ENCODE measurements at places on chromosomes 3 and 15. TPM values are rescaled to one million over a fixed set of nuclear protein-coding genes. Genes with fewer than 3 reads are reported as not detected.
A peak's percentile ranks its signal among the peaks of the same experiment; 100 is the strongest.

DNA sequence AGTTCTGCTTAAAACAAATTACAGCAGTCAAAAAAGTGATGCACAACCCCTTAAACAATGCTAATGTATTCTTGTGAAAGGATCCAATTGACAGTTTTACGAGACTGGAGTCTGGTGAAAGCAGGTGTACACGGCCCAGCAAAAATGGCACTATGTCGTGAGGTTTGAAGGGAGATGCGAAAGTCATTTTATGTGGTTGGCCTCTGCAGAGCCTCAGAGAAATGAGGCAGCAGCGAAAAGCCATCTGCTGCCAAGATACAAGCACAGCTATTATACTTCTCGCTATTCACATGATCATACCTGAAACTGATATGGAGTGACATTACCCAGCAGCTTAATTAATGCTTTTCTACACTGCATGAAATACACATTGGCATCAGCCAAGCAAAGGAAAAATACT, 36.4 kb downstream of the MECOM start:
- no peak for DNase-seq

DNA sequence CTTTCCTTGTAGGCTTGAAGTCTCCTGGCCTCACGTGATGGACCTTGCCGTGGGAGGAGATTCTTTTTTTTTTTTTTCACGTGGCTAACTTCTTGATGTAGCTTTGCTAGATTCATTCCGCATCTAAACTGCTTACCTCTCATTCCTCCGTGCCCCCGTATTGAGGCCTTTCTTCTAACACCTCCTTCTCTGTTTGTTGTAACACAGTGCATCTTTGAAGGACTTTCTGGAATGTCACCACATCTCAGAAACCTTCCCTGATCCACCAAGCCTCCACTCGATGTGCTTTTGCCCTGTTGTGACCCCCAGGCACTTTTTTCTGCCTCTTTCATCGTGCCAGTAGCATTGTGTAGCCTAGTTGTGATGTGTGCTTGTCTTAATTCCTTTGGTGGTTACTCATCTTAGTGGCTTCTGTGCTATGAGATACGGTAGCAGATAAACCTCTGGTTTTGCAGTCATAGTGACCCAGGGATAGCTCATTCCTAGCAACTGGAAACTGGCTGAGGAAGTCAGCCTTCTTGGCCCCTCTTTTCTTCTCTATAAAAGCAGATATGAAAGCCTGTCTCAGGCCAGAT, 1.6 kb upstream of the BNC1 start:
- no peak for DNase-seq

DNA sequence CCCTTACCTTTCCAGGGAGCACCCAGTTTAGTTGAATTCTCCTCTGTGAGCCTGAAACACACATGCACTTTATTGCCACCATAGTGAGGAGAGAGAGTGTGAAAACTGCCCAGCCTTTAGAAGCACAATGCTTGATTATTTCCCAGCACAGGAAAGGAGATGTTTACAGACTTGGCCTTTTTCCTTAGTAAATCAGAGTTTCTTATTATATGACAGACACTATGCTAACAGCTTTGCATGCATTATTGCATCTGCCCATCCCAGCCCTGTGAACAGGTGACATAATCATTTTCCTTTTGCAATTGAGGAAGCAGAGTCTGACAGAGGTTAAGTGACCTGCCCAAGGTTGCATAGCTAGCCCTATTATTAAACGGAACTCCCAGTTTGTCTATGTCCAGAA, 36.5 kb downstream of the CAPN3 start:
- no peak for DNase-seq

DNA sequence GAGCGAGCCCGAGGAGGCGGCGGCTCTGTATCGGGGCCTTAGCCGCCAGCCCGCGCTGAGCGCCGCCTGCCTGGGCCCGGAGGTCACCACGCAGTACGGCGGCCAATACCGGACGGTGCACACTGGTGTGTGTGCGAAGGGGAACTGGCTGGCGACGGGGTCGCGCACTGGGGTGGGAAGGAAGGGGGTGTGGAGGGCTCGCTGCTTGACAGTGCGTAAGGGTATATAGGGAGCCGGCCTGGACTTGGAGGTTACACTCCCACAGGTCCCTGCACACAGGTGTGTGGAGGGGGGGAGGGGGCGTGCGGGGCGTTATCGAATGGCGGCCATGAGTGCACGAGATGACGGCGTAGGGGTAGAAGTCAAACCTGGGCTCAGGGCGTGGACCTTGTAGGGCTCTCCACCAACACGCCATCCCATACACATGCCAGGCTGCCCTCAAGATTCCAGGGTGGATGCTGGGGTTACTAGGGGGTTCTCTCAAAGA, 389 bp downstream of the APEH start:
- no peak for DNase-seq

DNA sequence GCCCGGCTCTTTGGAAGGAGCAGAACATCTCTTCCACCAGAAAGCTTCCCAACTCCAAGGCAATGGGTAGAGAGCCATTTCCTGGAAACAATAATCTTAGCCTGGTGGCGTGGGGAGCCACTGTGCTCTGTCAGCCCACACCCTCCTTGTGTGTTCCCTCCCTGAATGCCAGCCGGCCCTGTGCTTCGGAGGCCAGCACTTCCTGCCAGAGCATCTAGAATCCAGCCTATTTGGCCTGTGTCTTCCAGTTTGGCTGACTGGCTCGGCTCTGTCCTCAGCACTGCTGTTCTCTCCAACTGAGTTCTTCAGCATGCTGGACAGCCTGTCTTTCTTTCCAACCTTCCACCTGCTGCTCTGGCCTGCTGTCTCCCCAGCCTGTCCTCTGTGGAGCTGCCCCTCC, 349.3 kb downstream of the MFSD1 start:
- DNase-seq, result no peak

GRCh38 chr3:151082880-151083838, 2.3 kb upstream of the MED12L start:
- DNase-seq, result no peak

- no peak for DNase-seq
Observed at GRCh38 chr15:78054518-78054917, 23.0 kb downstream of the TBC1D2B start.

- DNase-seq, result no peak
Observed at GRCh38 chr3:108552267-108553159, 36.7 kb downstream of the CIP2A start.

- no peak for DNase-seq
Observed at GRCh38 chr15:71472566-71472965, 337.8 kb upstream of the NR2E3 start.

GRCh38 chr3:69938931-69939330, 60.6 kb upstream of the SAMMSON start:
- no peak for DNase-seq

- DNase-seq, result no peak
Observed at GRCh38 chr3:162547321-162547720, 1050.7 kb downstream of the OTOL1 start.

GRCh38 chr3:184042617-184043016, 10.2 kb upstream of the HTR3C start:
- no peak for DNase-seq

DNA sequence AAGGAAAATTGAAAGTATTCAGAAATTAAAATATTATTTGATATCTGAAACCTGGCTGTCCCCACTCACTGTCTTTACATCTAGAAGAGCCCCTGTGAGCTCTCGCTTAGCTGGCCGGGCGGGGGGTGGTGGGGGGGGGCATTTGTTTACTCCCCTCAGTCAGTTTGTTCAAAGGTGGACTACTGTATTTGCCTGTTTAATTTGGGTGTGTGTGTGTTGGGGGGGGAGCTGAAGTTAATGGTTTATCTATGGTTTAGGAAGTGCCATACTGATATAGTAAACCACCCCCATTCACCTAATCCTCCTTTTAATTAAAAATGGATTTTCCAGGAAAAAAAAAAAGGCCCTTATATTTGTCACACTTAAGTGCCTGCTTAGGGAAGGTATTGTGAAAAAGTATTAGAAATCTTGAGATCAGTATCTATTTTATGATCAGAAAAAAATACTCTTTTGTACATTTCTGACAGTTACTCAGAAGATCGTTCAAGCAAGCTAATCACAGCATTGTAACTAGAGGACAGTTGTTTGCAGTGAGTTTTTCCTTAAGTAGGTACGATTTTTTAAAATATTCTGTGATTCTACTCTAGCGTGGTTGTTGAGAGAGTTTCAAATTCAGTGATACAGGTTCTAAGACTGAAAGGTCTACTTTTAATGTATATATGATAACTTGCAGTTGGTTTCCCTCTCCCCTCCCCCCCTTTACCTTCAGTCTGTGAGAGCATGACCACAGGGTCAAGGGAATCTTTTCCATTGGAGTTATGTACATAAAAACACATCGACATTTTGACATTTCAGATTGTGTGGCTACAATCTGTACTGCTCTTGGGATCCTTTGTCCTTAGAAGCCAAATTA, 8.5 kb downstream of the NR2F2 start:
- no peak for DNase-seq

DNA sequence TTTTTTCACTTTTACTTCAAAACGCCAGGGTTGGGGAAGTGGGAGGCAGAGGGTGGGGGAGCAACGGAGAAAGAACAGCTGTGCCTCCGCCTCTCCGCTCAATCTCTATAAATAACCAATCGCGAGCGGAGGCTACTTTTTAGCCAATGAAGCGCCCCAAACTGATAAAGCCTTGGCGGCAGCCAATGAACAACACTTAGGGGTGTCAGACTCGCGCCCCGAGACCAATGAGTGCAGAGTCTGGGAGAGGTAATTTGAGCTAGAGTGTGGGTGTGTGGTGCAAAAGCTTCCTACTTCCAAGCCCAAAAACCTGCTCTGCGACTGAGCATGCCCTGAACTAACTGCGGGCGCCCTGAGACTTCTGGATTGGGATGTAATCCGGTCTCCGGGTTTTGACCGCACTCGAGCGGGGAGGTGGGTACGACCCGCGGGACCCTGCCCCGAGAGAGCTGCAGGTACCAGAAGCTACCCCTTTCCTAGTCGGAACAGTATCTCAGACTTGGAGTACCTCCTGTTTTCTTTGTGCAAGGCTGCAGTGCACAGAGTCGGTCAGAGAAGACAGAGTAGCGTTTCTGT, 800 bp upstream of the RAP2B start:
- DNase-seq, result peak; percentile 96

GRCh38 chr3:41162541-41162940, 36.8 kb upstream of the CTNNB1 start:
- DNase-seq, result no peak

LOXL1 gene
- 16.6 TPM for total RNA-seq

HGD gene
- 0.40 TPM for total RNA-seq

TF gene
- total RNA-seq, result 40.6 TPM

MORC1 gene
- not detected for total RNA-seq

FBN1 gene
- total RNA-seq, result 135 TPM

NLGN1 gene
- 26.0 TPM for total RNA-seq

HTR3E gene
- not detected for total RNA-seq

GPR176 gene
- total RNA-seq, result 5.7 TPM

C3orf85 gene
- not detected for total RNA-seq

AMT gene
- 12.4 TPM for total RNA-seq

ZKSCAN7 gene
- 5.7 TPM for total RNA-seq
